Kasumi-1 (cell line): ENCODE measurements at places on chromosomes 7 and 10.

DNA sequence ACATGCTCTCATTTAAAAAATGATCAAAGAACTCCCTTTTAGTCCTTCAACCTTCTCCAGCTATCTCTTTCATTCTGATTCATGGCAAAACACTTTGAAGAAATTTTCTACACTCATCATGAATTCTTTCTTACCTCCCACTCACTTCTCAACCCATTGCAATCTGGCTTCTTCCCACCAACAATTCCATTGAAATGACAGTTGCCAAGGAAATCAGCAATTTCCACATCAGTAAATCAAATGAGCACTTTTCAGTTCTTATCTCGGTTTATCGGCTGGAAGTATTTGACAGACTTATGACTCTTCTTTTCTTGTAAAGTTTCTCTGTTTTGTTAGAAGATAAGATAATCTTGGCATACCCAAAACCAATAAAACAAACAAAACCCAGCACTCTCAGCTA is 99.1 kb upstream of the CACNA2D1 start:
- DNase-seq, result no peak

DNA sequence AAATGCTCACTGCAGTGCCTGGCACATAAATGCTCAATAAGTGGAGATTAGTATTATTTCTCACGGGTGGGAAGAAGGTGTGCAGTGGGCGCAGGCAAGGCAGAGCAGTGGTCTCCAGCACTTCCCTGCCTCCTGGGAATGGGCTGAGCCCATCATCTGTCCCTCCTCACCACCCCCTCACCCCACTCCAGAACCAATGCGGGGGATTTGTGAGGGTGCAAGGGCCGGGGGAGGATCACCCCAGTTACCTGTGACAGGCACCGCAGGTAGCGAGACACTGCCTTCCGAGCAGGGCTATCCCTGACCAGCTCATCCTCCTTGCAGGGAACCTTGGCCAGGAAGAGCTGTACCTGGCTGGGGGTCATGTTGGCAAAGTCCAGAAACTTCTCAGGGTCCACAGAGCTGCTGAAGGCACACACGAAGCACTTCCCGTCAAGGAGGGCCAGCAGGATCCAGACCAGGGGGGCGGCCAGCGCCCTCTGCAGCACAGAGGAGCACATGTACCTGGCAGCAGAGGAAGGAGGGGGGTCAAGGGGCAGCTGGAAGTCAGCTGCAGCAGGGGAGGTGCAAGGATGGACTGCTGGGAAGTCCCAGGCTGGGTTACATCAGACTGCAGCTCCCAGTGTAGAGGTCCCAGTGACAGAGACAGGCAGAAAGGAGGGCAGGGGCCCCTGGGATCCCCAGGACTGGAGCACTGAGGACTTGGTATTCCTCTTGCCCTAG is 2.8 kb downstream of the CALHM3 start:
- peak; percentile 49 for DNase-seq

- DNase-seq, result peak; percentile 69
Observed at GRCh38 chr7:130273081-130273932, 6.6 kb downstream of the CPA2 start.

DNA sequence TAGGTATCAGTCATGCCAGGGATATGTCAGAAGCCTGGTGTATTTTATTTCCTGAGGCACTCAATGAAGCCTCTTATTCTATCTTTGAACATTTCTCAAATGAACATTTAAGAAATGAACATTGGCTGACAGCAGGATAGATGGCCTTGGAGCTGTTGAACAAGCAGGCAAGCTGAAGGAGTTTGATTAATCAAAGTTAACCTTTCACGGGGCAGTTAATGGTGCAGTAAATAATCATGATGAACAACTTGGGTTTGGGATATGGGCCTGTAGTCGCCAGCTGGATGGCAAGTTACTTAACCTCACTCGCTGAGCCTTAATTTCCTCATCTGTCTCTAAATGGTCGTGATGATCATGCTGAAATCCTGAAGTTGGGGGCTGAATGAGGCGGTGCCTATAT is 333.0 kb downstream of the SFMBT2 start:
- no peak for DNase-seq

GRCh38 chr7:36021367-36021766 is 131.7 kb upstream of the EEPD1 start:
- DNase-seq, result no peak

- DNase-seq, result peak; percentile 81
Observed at GRCh38 chr10:70478191-70479164, at the start of gene PALD1. Gene PALD1, plus strand, starts transcription at chr10:70478767. Its CDS starts 47,185 bp downstream, at chr10:70525952.

GRCh38 chr10:110017907-110018306 is 10.1 kb downstream of the ADD3 start:
- no peak for DNase-seq

DNA sequence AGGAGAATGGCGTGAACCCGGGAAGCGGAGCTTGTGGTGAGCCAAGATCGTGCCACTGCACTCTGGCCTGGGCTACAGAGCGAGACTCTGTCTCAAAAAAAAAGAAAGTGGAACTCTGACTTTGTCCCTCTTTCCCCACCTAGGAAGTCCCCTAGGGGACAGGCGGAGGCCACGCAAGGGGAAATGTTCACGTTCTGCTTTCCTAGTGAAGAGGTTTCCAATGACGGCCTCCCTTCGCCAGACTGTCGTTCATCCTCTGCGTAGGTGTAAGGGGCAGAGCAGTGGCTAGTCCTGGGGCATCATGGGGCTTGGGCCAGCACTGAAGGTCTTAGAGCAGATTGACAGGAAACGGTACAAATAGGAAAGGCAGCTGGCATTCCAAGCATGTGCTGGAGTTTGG is 30.6 kb downstream of the SUFU start:
- no peak for DNase-seq

GRCh38 chr10:101014966-101015581 is 15.5 kb downstream of the LZTS2 start:
- peak; percentile 49 for DNase-seq

DNA sequence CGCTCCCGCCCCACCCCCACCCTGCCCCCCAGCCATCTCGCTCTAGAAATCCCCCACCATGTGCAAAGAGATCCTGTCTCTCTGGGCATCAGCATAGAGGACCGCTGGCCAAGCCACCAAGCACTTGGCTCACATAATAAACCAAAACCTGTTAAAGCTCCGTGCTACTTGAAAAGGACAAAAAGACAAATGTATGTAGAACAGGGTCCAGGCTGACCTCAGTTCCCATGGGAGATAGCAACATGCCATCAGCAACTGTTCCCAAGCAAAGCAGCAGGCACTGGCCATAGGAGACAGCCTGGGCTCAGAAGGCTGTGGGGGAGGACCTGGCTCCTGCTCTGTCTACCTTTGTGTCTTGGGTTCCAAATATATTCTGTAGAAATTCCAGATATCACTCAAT is 38.4 kb upstream of the GDF10 start:
- DNase-seq, result no peak

- DNase-seq, result peak; percentile 80
Observed at GRCh38 chr7:144391823-144392255, 11.7 kb downstream of the NOBOX start.

DNA sequence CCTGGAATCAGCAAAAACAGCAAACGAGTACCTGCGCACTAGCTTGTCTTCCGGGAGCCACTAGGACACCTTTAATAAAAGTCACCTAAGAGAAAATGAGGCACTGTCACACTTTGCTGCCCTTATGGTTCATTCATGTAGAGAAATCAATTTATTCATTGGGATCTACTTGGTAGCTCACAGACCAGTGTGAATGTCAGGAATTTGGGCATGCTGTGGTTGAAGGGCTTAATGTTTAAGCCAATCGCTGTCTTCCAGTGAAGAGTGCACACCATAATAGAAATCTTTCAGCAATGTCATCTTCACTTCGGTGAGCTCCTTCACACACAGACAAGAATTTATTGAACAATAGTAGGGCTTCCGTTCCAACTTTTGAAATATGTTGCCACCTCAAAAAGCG is 65.1 kb downstream of the MARCHF5 start:
- no peak for DNase-seq
